ENCODE measurements at places on chromosomes 4 and X.

- no peak for DNase-seq
Observed at GRCh38 chr4:49032440-49033161, 46.5 kb downstream of the CWH43 start.

GRCh38 chrX:67749536-67749935 is 205.7 kb downstream of the AR start:
- no peak for DNase-seq

DNA sequence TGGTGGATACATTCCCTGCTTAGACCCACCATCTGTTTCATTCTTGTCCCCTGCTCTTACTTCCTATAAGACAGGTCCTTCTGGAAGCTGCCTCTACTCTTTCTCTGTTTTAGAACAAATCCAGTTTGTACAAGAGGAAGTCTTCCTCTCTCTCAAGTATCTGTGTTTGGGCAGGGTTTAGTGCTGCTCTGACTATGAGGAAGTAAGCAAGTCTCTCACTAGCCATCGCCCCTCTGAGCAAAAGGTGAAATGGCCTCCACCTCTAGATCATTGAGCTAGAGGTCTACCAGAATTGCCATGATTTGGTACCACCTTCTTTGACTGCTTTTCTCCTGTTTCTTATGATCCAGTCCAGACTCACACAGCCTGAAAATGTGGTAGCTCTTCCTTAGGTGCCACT is 8.4 kb downstream of the BTK start:
- DNase-seq: no peak

DNA sequence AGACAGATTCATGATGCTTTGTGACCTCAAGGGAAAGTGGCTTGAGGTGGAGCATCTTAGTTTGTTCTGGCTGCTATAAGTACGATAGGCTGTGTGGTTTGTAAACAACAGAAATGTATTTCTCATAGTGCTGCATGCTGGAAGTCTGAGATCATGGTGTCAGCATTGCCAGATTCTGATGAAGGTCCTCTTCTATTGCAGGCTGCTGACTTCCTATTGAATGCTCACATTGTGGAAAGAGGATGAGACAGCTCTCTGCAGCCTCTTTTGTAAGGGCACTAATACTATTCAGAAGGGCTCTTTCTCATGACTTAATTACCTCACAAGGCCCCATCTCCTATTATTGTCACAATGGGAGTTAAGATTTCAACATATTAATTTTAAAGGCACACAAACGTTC is 1674.0 kb upstream of the PCDH7 start:
- no peak for DNase-seq

GRCh38 chr4:168221301-168221700 is 97.3 kb downstream of the DDX60 start:
- no peak for DNase-seq

GRCh38 chrX:136146614-136147314 is 569 bp upstream of the FHL1 start:
- DNase-seq: peak; percentile 30

- no peak for DNase-seq
Observed at GRCh38 chrX:119101168-119101567, 26.4 kb downstream of the KIAA1210 start.

DNA sequence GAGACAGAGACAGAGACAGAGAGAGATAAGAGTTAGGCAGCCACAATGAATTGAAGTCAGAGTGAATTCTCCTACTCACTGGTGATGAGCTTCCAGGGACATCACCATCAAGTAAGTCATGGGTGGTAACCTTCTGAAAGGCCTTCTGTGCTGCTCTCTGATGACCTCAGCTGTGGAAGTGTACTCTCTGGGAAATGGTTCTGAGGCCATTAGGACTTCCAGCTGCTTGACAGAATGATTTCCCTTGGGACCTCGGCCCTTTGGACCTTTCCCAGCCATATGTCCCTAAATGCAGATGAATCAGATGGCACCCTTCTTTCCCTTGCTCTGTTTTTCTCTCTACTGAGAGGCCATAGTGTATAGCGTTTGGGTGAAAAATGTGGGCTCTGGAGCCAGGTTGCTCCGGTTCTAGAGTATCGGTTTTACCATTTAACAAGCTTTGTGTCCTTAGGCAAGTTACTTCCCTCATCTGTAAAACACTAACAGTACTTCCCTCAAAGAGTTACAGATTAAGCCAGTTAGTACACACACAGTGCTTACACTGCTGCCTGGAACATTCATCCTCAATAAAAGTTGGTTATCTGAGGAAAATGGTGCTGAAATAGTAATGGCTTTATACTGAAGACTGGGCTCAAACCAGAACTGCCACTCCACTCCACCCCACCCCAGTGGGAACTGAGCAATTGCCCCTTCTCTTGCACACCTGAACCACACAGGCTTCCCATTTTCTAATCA is 7.6 kb downstream of the SEPTIN11 start:
- no peak for DNase-seq

DNA sequence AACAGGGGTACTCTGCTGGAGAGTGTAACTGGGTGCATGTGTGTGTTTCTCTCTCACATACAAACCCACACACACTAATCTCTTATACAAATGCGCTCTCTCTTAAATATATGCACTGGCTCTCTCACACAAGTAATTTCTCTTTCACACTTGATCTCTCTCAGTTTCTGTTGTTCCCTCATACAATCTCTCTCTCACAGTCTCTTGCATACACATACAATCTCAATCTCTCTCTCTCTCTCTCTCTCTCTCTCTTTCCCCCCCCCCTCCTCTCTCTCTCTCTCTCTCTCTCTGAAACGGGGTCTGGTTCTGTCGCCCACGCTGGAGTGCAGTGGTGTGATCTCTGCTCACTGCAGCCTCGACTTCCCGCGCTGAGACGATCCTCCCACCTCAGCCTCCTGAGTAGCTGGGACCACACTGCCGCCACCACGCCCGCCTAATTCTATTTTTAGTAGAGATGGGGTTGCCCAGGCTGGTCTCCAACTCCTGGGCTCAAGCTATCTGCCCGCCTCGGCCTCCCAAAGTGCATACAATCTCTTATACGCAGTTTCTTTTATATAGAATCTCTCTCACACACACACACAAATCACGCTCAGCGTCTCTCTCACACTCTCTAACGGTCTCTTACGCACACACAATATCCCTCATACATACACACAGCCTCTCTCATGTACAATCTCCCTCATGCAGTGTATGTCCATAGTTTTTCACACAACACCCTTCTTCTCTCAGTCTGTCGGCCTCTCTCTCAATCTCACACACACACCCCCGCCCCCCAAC is 518 bp upstream of the FAM241A start:
- DNase-seq: no peak

- DNase-seq: no peak
Observed at GRCh38 chrX:68284281-68284904, 148.9 kb downstream of the OPHN1 start.

All from GM13976 (cell line).